ENCODE measurements at places on chromosomes 3 and 15. TPM values are rescaled to one million over a fixed set of nuclear protein-coding genes. Genes with fewer than 3 reads are reported as not detected.

GMPS gene
- total RNA-seq = 112 TPM

LRRC28 gene
- total RNA-seq = 19.9 TPM

- no peak for DNase-seq
Observed at GRCh38 chr15:79042213-79042928, 48.2 kb downstream of the RASGRF1 start.

DNA sequence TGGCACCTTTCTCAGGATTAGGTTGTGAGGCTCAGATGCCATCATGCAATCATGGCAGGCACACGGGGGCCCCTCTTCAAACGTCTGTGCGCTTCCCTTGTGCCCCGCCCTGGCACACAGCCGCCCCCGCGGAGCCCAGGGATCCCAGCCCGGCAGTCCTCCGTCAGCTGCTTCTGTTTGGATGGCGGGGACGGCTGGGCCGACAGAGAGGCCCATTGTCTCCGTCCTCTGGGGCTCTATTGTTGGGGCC is 849 bp upstream of the HDAC11 start:
- DNase-seq = no peak

GRCh38 chr3:7760718-7761117 is 740.9 kb upstream of the LMCD1 start:
- no peak for DNase-seq

GRCh38 chr3:172302203-172302602 is 146.1 kb downstream of the GHSR start:
- DNase-seq = no peak

DNA sequence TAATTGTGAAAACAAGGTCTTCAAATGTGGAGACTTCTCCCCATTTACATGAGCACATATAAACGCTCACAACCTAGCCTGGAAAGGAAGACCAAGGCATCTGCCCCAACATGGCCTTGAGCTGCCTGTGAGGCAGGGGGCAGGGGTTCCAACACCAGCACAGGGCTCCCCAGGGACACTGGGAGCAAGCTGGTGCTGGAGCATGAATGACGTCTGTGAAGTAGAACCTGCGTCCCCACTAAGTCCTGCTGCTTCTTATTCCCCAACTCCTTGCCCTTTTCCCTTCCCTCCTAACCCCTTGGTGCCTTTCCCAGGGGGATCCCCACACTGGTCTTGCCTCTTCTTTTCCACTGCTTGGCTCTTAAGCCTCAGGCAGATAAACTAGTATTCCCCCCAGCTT is 93.1 kb downstream of the RBPMS2 start:
- DNase-seq = no peak

DNA sequence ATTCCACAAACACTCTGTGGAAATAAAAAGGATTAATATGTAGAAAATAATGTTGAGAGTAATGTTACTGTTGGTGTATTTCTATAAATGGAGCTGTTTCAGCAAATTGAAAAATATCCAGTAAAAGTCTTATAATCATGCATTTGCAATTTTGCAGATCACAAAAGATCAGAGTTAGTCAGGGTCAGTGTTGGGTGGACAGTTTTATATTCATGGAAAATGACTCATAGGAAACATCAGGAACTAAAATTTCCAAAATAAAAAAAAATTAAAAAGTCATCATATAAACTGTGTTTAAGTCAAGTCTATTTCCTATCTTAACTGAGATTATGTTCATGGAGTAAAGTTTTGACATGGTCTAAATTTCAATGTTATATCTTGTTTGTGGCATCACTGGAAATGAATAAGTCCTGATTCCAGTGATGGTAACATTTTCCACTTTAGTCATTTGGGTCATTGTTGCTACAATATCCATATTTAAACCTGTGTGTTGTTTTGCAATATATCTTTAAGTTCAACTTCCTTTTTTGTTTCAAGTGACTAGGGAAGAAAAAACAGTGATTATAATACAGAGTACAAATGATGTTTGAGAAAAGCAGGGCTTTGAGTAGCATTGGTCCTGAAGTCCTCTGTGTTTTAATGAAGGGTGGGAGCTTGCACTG is 37.8 kb downstream of the MITF start:
- no peak for DNase-seq

DNA sequence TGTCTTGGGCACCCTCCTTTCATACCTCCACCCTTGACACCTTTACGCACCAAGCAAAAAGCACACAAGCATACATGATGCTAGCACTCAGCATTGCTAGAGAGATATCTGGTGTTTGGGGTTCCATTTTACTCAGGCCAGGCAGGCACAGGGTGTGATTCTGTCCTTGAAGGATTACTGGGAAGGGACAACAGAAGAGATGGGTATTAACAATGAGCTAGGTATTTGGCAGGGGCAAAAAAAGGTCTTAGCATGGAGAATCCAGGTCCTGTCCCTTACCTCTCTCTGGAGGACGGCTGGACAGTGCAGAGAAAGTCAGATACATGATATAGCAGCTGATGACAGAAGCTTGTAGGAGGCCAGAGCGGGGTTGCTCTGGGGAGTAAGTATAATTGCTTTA is 3.5 kb downstream of the SERINC4 start:
- DNase-seq = no peak

- peak; percentile 55 for DNase-seq
Observed at GRCh38 chr3:155076888-155077287, 3.2 kb upstream of the MME start.

DNA sequence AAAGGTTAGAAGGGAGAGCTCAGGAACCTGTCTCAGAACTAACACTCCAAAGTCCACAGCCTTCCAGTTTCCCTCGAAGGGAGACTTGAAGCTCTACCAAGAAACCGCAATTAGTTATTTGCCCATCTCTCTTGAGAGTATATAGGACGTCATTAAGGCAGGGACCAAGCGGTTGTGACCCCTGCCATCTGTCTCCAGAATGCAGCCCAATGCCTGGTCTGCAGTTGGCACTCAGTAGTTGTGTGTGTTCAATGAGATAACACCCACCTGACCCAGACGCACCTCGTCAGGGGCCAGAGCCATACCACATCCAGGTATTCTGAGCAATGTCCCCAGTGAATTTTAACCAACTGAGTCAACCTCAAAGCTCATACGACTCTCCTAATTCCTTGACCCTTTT is 251.0 kb downstream of the VPS13C start:
- DNase-seq = no peak

DNA sequence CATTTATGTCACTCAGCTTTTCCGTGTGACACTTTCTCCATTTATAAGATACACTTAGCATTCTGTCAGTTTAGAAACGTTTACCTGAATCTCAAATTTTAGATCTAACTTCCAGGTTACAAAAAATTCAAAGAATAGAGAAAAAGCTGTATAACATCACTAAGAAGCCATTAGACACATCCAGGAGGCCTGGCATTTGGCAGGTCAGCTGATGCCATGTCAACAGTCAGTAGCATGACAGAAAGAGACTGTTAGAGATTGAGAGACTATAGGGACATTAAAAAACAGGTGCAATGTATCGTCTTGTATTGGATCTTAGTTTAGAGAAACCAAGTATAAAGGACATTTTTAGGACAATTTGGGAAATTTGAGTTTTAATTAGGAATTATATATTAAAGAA is 53.4 kb upstream of the ATOSA start:
- no peak for DNase-seq

GRCh38 chr15:44668921-44669320 is 5.5 kb upstream of the SPG11 start:
- no peak for DNase-seq

- DNase-seq = no peak
Observed at GRCh38 chr3:108134555-108134880, 43.7 kb upstream of the CD47 start.

DNA sequence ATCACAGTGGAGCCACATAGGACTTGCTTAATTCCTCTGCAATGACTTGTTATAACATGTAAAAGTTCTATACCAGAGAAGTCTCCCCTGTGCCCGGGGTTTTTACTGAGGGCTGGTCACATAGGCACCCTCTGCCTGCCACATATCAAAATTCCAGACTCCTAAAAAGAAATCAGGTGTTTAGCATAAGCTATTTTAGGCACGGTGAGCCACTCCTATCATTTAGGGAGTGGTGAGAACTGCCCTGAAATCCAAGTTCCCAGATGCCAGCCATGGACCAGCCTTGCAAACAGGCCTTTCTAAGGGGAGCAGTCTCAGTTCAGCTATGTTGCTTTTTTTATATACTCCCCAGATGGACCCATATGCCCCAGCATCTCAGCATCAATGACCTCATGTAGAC is 130.3 kb downstream of the THSD4 start:
- no peak for DNase-seq

IMPG2 gene
- under 0.01 TPM for total RNA-seq

DNA sequence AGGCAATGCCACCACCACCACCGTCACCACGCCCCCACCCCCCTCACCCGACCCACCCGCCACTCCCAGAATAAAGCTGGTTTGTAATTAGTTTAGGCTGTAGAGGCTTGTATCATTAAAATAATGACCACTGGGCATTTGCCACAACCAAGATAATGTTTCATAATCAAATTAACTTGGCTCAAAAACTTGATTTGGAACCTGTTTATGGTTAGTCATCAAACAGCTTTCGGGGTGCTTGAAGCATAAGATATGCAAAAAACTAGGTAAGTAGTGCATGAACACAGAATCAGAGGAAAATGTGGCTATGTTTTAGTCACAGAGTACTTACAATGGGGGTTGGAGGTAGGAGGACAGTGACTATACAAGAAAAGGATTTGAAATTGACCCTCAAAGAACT is 115.1 kb downstream of the FHIT start:
- DNase-seq = no peak

SLC9C1 gene
- total RNA-seq = not detected

- peak; percentile 52 for DNase-seq
Observed at GRCh38 chr3:187669675-187670504, at the start of gene SST. Gene SST (minus strand): TSS chr3:187670394. CDS start chr3:187670291, 103 bp downstream.

DNA sequence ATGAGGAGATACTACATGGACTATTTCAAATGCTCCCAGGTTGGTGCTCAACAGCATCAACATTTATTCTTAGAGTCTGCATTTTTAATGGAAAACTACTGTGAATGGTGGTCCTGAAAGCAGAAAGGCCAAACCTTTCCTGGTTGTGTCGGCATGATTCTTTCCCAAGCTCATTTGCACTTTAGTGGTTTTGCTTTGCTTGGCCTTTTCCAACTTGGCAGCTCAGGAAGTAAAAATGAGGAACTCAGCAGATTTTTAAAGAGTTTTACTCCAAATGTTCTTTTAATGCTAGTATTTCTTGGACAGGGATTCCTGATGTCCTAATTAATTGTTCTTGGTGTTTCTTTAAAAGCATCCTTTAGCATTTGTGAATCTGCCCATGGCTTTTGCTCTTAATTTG is 197.4 kb downstream of the SLC9A9 start:
- DNase-seq = no peak
